ENCODE measurements at places on chromosomes 6 and 20.

GRCh38 chr6:56348578-56348977 lies 101.2 kb upstream of the COL21A1 start:
- DNase-seq = no peak

DNA sequence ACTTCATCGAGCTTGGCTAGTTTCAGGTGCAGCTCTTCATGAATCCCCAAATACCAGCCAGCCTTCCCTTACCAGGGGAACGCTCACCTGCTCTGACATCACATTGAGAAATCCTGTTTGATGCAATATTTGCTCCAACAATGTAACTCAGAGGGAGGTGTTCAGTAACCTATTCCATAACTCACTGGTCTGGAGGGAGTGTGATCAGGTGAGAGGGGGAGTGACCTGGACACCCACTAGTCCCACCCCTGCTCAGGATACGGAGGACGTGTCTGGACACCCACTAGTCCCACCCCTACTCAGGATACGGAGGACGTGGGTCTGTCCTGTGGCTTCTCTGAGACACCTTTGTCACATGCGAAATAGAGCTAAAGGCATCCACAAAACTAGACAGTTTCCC lies 70.3 kb downstream of the HUS1B start:
- DNase-seq = no peak

- DNase-seq = no peak
These were observed 384.8 kb downstream of the ADGRB3 start for GRCh38 chr6:69019832-69020231.

DNA sequence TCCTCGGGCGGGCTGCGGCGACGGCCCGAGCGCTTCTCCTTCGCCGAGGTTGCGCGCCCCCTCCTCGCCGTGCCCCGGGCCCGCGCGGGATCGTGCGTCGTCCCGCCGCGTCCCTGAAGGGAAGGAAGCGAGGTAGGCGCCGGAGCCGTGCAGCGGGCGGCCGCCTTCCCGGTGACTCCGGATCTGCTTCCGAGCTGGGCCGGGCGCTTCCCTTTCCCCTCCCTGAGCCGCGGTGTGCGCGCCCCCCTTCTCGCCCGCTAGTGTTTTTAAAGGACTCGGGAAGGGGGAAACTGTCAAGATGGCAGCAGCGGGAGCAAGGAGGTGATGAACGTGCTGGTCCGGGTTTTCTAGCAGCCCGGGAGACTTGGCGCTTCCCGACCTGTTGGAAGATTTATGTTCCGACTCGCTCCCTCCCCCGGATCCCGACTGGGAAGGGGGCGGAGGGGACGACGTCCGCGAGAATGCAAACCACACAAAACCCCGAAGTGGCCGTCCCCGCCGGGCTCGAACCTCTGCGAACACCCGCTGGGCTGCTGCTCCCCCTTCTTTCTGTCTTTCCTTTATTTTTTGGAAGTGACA lies 744 bp upstream of the FOXO3 start:
- no peak for DNase-seq

DNA sequence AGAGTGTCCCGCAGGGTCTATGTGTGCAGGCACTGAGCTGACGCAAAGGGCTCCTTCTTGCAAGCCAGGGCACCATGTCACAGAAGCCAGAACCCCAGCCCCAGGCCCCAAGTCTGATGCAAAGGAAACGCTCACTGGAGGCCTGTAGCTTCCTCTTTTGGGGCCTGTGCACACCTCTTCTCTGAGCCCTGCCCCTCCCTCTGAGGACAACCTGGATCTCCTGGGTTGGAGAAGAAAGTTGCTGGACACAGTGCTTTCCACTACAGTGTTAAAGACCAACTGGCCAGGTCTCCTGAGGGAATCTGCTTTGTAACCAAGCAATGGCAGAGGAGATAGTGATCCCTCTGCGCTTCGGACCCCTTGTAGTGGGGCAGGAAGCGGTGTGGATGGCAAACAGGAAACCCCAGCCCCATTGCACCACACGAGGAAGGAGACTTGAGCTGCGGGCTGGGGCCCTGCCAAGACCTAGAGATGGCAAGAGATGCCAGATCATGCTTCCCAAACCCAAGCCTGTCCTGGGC lies 90.0 kb downstream of the PRND start:
- DNase-seq = no peak

GRCh38 chr6:150622941-150623874 lies 23.5 kb downstream of the PLEKHG1 start:
- DNase-seq = no peak

DNA sequence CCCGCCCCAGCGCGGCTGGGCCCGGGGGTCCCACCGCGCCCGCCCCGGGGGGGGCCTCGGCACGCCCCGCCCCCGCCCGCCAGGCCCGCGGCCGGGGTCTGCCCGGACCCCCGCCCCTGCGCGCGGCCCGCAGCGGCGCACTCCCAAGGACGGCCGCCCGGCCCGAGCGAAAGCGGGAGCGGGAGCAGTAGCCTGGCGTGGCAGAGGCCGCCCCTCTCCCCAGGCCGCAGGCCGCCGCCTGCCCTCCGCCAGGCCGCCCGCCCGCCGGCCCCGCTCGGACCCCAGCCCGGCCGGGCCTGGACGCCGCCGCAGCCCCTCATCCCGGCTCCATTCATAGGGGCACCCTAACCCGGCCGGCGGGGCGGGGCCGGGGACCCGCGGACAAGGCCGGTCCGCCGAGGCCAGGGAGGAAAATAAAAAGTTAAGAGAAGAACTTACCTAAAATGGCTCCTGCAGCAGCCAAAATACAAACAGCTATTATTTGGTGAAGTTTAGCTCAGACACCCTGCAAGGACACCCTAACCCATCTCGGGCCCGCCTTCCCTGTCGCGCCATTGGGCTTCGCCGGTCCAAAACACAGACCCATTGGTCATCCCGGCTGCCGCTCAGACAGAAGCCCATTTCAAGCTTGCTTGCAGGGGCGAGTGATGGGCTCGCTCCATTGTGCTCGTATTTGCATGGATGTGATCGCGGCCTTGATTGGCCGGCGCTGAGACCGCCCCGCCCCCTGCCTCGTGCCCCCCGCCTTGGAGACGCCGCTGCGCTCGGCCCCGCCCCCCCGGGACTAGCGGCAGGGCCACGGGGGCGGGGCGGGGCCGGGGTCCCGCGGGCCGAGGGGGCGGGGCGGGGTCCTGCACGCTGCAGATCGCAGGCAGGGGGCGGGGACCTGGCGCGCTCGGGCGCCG lies at the start of gene CHD6:
TSS of gene CHD6 (minus strand) at position 476 of the 905 bp plus-strand sequence. CDS start 67,040 bp downstream, outside the sequence.
- DNase-seq = peak; percentile 98

- no peak for DNase-seq
These were observed 539 bp downstream of the TMEM200A start for GRCh38 chr6:130366107-130367005.

GRCh38 chr6:109327491-109327890 lies 54.8 kb downstream of the CD164 start:
- no peak for DNase-seq

DNA sequence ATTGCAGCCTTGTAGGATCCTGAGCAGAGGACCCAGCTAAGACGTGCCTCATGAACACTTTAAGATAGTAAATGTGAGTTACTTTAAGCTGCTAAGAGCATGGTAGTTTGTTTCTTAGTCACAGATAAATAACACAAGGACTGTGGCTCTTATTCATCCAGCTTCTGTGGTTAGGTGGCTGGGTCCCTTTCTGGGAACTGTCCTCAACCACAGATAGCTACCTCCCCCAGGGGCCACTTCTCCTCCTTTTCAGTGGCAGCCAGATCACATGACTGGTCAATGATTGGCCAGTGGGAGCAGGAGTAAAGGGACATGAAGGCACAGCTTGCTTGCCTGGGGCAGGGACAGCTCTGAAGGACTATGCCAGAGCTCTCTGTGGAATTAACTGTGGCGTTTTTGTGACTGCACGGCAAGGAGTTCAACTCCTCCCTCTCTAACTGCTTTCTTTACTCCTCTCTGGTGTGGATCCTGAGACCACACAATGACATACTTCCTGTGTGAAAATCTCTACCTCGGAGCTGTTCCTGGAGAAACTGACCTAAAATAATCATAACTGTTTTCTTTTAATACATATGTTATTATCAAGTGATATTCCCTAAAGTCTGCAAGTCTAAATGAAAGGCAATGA lies 76.5 kb downstream of the NRN1 start:
- DNase-seq = no peak

DNA sequence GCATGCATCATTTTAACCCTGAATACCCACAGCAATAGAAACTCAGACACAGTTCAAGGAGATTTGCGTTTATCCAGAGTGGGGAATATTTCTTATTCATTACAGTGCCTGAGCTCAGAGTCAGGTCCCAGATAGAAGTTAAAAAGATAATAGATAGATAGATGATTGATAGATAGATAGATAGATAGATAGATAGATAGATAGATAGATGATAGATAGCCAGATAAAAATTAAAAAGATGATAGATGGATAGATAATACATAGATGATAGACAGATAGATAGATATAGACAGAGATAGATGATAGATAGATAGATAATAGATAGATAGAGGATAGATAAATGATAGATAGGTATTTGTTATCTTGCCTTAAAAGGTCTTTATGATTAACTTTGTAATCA lies 184.7 kb downstream of the MYLK4 start:
- DNase-seq = no peak

DNA sequence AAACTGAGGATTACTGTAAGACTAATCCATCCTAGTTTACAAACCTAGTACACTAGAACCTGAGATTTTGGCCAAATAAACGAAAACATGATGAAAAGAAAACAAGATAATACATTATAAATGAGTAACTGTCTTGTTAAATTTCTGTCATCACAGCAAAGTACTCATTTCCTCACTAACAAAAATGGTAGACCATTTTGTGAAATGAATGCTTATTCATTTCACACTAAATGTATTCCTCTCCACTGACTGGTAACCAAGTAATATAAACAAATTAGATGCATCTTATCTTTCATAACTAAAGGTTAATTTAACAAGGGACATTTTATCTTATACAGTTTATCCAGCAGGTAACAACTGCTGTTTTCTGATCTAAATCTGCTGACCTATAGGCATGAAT lies 143.7 kb downstream of the REV3L start:
- no peak for DNase-seq

DNA sequence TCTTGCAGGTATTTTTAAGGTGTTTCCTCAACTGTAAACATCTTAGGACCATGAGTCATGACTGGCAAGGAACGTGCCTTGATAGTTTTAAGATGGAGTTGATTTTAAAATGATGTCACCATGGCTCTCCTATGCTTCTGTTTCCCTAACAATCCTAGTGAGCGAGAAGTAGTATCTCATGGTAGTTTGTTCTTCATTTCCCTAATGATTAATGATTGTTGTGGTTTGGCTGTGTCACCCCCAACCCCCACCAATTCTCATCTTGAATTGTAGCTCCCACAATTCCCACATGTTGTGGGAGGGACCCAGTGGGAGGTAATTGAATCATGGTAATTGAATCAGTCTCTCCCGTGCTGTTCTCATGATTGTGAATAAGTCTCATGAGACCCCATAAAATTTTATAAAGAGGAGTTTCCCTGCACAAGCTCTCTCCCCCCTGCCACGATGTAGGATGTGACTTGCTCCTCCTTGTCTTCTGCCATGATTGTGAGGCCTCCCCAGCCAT lies 16.8 kb upstream of the BNIP5 start:
- no peak for DNase-seq

DNA sequence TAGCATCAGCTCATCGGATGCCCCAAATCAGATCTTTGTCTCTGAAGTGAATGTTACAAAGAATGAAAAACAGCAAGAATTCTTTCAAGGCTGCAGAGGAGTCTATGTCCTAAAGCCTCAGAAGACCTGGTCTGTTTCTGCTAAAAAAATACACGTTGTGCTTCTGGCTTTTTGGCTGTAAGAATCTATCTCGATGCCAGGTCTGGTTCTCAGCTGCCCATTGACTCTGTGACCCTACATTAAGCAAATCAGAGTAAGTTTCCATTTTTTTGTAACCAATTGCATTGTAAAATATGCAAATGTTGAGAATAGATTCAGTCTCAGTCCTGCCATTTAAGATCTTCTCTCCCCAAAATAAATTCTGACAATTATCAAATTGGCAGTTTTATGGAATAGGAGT lies 705.4 kb downstream of the RFPL4B start:
- no peak for DNase-seq

DNA sequence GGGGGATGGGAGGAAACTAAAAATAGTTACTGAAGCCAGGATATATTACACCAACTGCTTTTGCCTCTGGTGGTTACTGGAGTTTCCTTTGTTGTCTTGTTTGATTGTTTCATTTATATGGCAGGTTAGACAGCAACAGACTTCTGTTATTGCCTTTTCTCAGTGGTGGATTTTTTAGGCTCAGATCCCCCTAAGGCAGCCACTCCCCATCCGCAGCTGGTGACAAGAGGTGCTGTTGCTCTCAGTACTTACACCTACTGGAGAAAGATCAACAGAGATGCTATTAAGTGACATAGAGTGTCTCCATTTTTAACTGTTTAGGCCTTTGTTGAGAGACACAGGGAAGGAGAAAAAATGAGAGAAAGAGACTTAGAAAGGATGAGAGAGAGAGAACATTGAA lies 552.1 kb downstream of the PKHD1 start:
- DNase-seq = no peak

GRCh38 chr6:170134471-170135440 lies 156.1 kb downstream of the DLL1 start:
- no peak for DNase-seq

DNA sequence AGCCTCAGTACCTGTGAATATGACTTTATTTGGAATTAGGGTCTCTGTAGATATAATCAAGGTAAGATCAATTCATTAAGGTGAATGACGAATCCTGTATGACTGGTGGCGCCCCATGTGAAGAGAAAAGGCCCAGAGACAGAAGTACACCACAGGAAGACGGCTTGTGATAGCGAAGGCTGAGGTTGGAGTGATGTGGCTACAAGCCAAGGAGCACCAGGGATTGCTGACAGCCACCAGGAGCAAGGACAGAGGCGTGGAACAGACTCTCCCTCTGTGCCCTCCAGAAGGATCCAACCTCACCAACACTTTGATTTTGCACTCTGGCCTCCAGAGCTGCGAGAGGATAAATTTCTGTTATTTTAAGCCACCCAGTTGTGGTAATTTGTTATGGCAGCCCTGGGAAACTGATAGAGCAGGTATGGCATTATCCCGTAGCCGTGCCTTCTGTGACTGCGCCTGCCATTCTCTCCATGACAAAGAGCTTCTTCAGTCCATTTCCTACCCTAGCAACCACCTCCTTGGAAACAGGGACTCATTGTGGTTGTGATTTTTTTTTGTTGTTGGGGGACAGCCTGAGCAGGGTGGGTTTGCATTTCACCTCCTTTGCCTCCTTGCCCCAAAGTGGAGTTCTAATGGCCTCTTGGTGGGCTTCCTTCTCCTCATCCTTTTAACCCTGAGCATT lies 29.6 kb downstream of the PTK7 start:
- no peak for DNase-seq

DNA sequence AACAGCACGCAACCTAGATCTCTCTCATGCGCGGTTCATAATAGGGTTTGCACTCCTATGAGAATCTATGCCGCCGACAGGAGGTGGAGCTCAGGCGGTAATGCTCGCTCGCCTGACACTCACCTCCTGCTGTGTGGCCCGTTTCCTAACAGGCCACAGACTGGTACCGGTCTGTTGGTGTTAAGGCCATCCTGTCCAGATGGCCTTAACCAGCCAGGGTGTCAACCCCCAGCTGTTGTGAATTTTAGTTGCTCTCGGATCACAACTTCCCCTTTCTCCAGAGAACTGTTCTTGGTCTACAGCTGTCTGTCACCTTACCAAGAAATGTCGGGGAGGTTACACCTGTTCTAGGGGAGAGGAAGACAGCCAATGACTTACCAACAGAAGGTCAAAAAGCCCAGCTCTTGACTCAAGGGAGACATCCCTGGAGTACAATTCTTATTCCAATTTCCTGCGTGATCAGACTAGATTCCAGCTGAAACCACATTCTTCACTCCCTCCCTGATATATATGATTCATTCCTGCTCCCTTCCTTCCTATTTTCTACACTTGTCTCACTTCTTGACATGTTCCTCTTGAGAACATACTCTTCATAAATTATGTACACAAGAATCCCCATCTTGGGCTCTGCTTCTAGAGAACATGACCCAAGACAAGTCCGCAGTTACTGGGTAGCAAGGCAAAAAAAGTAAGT lies 23.1 kb upstream of the DNAAF9 start:
- DNase-seq = no peak
